Right cardiac atrium (tissue), 5 donors: ENCODE measurements at places on chromosomes 12 and 14. TPM values are rescaled to one million over a fixed set of nuclear protein-coding genes. Genes with fewer than 3 reads are reported as not detected.
A peak's percentile ranks its signal among the peaks of the same experiment; 100 is the strongest.

GRCh38 chr12:23585782-23586163, 363.7 kb downstream of the SOX5 start:
- no peak for DNase-seq

DNA sequence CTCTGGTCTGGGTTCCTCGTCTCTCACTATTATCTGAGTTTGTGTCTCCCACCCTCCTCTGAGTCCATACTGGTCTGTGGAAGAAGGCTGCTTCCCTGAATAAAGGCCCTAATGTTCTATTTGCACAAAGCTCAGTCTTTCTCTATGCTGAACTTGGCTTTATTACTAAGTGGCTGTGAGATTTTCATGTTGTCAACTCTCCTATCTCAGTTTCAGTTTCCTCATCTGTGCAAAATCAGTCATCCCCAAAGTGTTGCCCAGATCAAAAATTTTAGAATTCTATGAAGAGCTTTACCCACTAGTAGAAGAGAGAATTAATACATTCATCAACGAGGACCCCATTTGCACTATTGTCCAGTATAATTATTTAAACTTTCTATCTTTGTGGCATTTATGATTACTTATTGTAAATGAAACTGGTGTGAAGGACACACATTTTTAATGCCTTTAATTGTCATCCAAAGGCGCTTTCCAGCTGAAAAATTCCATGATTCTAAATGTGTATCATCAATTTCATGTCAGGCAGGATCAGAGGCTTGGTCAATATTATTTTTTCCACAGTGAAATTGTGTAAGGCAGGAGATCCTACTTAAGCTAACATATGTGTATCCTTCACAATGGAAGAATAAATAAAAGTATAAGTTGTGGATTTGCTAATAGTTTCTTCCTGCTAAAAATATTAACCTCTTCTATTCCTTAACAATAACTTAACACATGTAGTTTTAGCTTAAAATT, 79.1 kb upstream of the EEA1 start:
- no peak for DNase-seq

DNA sequence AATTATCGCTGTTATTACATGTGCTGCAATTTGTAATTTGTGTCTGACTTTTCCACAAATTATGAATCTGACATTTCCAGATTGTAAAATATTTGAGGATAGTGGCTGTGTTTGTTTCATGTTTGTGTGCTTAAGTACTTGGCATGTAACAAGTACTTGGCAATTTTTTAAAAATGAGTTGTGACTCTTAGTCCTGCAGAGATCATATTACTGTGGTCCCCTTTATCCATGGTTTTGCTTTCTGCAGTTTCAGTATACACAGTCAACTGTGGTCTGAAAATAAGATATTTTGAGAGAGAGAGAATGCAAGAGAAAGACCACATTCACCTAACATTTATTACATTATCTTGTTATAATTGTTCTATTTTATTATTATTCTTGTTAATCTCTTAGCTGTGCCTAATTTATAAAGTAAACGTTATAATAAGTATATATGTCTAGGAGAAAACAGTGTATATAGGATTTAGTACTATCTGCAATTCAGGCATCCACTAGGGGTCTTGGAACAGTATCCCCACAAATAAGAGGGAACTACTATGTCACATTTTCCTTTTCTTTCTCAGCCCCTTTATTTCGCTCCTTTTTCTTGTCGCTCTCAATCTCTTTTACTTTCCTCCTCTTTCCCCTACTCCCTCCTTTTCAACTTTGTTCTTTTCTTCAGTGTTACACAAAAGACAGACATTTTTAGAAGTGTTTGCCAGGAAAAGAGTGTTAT, 176.1 kb downstream of the FUT8 start:
- no peak for DNase-seq

DNA sequence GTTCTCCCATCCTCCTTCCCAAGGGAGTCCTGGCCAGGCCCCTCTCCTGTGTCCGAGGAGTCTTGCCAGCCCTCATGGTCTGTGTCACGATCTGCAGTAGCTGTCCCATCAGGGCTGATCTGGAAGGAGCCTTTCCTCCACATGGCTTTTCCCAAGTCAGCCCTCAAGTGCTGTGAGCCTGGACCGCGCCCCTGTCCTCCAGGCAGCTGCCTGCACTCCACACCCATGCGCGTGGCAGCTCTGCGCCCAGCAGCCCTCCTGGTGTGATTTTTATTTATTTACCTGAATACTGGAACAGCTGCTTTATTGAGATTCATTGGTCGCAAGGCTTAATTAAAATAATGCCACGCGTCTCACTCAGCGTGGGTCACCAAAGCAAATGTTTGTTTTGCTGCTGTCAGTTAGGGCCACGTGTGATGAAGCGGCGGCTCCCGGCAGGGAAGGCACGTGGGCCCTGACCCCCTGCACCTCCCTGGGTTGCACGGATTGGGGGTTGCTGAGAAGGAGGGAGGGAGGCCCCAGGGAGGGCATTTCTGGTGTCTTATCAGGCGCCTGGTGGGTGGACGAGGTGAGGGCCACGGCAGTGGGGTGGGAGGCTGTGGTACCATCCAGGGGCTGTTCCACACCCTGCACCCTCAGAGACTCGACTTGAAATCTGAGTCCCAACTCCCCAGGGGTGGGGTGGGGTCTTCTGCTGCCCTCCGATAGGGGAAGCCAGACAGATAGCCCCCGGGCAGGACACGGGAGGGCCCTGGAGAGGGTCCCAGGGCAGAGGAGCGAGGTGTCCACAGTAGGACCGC, 206.3 kb upstream of the C14orf180 start:
- peak; percentile 30 for DNase-seq

ALX1 gene
- total RNA-seq: not detected

C3AR1 gene
- 6.4 TPM for total RNA-seq

DNA sequence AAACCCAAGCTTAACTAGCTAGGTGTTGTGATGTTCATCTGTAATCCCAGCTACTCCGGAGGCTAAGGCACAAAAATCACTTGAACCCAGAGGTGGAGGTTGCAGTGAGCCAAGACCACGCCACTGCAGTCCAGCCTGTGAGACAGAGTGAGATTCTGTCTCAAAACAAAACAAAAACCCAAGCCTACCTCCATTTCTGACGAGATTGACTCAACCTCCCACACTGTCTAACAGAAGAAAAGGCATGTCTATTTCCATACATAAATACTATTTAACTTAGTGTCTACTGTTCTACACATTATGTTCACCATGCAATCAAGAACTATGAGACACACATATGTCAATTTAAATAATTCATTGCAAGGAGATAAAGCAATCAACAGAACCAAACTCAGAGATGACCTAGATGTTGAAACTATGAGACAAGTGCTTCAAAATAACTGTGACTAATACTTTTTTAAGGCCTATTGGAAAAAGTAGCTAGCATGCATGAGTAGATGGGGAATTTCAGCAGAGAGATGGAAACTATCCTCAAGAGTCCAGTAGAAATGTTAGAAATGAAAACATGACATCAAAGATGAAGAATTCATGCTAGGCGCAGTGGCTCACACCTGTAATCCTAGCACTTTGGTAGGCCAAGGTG, 75.9 kb upstream of the DHRS4 start:
- no peak for DNase-seq

- no peak for DNase-seq
These were observed 353.0 kb downstream of the CCDC91 start for GRCh38 chr12:28543021-28543890.

SPPL3 gene
- 32.4 TPM for total RNA-seq

GRCh38 chr12:51926064-51926632, 18.8 kb downstream of the ACVRL1 start:
- peak; percentile 71 for DNase-seq

GRCh38 chr14:59632381-59632780, 55.8 kb upstream of the CCDC175 start:
- no peak for DNase-seq

DNA sequence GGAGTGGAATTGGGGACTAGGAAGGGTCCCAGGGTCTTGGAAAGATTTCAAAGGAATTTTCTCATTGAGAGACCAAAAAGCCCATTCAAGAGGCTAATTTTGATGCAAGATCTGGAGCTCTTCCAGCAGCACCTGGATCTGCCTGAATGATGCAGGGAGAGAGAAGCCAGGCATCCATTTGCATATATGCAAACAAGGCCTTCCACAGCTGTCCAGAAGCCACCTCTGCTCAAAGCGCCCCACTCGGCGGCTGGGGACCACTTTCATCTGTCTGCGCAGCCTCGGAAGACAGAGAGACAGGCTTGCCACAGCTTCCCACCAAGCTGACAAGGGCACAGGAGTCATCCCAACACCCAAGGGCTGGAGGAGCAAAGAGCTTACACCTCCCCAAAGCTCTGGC, 295.6 kb downstream of the DPF3 start:
- no peak for DNase-seq

SLC5A8 gene
- total RNA-seq: not detected

GPRC5A gene
- total RNA-seq: 4.9 TPM

- no peak for DNase-seq
These were observed 73.8 kb upstream of the RFX4 start for GRCh38 chr12:106508966-106509365.

CRACR2A gene
- 15.5 TPM for total RNA-seq

OR6C6 gene
- not detected for total RNA-seq

DAO gene
- total RNA-seq: not detected

GPR137C gene
- 1.4 TPM for total RNA-seq

PYM1 gene
- total RNA-seq: 19.0 TPM

- DNase-seq: no peak
These were observed 30.3 kb downstream of the DIO3 start for GRCh38 chr14:101591582-101591981.

- no peak for DNase-seq
These were observed 166.3 kb upstream of the PTPRQ start for GRCh38 chr12:80277732-80278131.

BCAT1 gene
- 5.7 TPM for total RNA-seq

BIN2 gene
- total RNA-seq: 3.3 TPM

ST8SIA1 gene
- 9.6 TPM for total RNA-seq

- no peak for DNase-seq
These were observed 16.0 kb upstream of the FBLN5 start for GRCh38 chr14:91963465-91963864.

DNA sequence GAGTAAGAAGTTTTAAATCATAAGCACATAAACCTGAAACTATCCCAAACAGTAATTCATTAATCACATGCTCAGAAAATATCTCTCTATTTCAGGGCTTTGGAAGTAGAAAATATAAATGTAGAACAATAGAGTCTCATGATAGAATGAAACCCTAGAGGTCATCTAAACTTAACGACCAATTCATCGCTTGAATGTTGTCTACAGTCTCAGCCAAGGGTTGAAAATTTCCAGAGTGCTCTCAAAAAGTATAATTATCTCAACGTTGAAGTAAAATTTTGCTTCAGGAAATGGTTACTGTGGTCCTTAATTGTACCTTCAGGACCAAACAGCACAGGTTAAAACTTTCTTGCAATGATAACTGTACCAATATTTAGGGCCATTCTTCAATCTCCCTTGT, 1053.6 kb upstream of the SEL1L start:
- no peak for DNase-seq

METTL3 gene
- total RNA-seq: 25.8 TPM

GRCh38 chr12:26825459-26826016, 7.5 kb downstream of the ITPR2 start:
- DNase-seq: no peak

DNA sequence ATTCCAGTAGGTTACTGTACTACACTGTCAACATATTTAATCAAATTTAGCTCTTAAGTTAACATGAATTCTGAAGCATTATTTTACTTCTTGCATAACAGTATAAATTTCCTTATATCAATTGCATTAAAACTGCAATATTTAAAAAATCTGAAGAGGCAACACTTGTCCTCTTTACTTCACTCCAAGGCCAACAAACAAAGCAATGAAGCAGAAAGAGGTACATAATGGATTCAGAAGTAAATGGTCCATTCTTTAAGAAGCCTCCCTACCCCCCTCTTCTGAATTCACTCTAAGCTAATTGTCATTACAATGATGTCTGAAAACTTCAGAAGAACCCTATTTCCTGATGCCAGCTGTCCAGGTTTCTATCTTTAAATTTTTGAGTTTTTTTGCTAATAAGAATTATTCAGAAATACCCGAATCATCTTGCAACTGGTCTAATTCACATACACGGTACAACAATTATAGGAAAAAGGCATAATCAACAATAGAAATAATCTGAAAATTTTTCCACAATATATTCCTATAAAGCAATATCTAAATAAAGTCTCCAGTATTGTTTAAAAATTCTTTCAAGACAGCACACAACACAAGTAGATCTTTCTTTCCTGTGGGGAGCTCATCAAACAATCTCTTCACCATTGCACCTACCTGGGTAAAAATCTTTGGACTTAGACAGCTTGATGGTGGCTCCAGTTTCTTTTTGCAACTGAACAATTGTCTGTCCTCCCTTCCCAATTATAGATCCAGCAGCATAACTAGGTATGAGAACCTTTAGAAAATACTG, 2.9 kb downstream of the NOVA1 start:
- no peak for DNase-seq

GRCh38 chr14:93683226-93683625, 105.1 kb downstream of the PRIMA1 start:
- no peak for DNase-seq

IL26 gene
- not detected for total RNA-seq

DNA sequence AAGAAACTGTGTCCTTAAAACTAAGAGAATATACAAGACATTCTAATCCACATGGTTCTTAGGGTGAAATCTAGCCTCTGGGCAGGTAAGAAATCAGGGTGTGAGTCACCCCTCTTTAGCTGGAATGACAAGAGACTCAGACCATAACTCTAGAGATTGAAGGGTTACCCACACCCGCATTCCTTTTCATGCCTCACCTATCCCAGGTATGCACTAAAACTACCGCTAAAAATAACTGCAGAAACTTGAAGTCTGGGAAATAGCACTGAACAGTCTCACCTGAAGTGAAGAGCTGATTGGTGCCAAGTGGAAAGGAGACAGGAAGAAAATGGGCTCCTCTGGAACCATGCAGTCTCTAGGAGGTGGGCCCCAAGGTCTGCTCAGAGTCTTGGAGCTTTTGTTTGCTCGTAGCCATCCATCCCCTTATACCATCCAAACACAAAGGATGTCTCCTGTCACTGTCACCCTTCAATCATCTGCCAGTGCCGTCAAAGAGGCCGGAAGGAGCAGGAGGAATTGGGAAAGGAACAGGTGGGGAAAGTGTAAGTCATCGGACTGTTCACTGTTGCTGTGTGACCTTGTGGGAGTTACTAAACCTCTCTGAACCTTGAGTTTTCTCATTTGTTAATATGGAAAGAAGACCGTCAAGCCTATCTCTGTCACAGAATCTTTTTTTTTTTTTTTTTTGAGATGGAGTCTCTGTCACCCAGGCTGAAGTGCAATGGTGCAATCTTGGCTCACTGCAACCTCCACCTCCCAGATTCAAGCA, 22.4 kb downstream of the DDX47 start:
- DNase-seq: no peak
